ENCODE measurements at places on chromosomes 6 and 20.

DNA sequence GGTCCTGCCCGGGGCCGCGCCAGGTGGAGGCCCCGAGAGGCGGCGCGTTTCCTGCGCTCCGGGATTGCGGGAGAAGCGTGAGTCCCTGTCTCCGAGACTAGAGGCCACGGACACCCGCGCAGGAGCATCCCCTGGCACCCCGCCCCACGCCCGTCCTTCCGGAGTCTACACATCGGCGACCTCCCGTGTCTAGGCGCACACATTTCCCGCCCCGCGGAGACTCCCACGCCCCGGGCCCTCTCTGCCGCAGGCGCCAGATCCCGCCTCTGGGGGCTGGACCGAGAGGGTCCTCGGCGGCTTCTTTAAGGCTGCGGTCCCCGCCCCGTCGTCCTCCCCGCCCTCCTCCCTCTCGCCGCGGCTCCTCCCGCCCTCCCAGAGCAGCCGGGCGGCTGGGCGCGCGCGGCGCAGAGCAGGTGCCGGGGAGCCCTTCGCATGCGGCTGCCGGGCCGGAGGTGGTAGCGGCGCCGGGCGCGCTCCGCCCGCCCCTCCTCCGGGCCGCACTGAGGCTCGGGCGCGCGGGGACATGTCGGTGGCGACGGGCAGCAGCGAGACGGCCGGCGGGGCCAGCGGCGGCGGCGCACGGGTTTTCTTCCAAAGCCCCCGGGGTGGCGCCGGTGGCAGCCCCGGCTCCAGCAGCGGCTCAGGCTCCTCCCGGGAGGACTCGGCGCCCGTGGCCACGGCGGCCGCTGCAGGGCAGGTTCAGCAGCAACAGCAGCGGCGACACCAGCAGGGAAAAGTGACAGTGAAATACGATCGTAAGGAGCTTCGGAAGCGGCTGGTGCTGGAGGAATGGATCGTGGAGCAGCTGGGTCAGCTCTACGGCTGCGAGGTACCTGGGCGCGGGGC, at the start of gene PPP1R14C:
PPP1R14C (plus strand) TSS at position 375 of the 846 bp plus-strand sequence; CDS start at position 524, 149 bp downstream.
- DNase-seq: peak; percentile 30
- no peak within 1 kb of the TSS for H3K27ac ChIP-seq
- H3K4me1 ChIP-seq: peaks cover 12% of the 10 kb centered on the region
- no peaks in the 10 kb centered on the region for H3K36me3 ChIP-seq

DNA sequence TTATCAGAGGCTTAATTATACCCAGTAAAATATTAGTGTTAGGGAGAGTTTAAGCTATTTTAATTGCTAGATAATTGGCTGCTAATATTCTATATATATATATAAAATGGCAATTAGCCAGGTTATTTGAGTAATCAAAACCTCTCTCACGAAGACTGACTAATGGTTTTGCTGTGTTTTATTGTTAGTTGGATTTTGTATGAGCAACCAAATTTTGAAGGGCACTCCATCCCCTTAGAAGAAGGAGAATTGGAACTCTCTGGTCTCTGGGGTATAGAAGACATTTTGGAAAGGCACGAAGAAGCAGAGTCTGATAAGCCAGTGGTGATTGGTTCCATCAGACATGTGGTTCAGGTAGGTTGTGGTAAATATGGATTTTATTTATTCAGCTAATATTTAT, 102.2 kb downstream of the RTN4IP1 start:
- no peak for DNase-seq
- no peak overlapping the region for H3K4me3 ChIP-seq
- H3K36me3 ChIP-seq: peaks cover 60% of the 10 kb centered on the region
- H3K27me3 ChIP-seq: no peaks in the 10 kb centered on the region

DNA sequence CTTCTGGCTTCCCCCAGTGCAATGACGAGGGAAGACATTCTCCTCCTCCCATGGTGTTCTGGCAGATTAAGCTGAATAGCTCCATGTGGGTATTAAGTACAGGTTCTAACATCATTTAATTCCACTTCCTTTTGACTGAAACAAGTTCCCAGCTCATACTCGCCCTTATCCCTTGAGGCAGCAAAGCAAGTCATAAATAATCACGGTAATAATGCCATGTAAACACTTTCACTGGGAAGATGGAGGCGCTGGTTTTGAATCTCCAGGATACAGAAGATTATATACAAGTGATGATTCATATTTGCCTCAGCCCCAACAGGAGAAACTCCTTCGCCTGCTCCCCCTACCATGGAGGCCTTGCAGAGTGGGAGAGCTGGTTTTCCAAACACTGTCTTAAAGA, 141.3 kb downstream of the PXDC1 start:
- H3K4me3 ChIP-seq: no peak overlapping the region
- no peaks in the 10 kb centered on the region for H3K36me3 ChIP-seq
- H3K27ac ChIP-seq: no peak overlapping the region

GRCh38 chr20:31751126-31751525, 12.0 kb downstream of the TPX2 start:
- H3K4me1 ChIP-seq: peaks cover 31% of the 10 kb centered on the region
- no peaks in the 10 kb centered on the region for H3K27me3 ChIP-seq
- no peak overlapping the region for H3K27ac ChIP-seq
- no peak overlapping the region for H3K4me3 ChIP-seq
- H3K36me3 ChIP-seq: peaks cover 51% of the 10 kb centered on the region
- DNase-seq: no peak

DNA sequence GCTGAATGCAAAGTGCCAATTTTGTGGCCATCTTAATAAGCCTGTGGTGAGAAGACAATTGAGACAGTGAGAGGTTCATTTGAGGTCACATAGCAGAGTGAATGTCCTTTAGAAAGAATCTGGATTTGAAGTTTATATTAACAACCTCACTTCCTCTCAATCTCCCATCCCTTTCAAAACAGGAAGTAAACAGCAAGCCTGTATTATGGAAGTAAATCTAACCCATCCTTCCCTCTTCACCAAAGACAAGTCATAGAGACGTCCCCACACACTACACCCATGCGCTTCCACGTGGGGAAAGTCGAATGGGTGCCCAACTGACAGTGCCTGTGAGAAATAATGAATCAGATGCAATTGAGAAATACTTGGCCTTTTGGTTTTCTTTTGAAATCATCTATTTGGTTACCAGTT, 28.8 kb upstream of the CCND3 start:
- H3K27me3 ChIP-seq: no peaks in the 10 kb centered on the region
- H3K36me3 ChIP-seq: peaks cover 28% of the 10 kb centered on the region
- H3K27ac ChIP-seq: peak overlapping the region; percentile 68
- no peak overlapping the region for H3K4me3 ChIP-seq

- H3K4me1 ChIP-seq: peaks cover 2% of the 10 kb centered on the region
- H3K27ac ChIP-seq: no peak overlapping the region
- peaks cover 4% of the 10 kb centered on the region for H3K36me3 ChIP-seq
- no peak for DNase-seq
- no peaks in the 10 kb centered on the region for H3K27me3 ChIP-seq
- H3K4me3 ChIP-seq: no peak overlapping the region
These were observed 4.7 kb upstream of the ECHDC1 start for GRCh38 chr6:127348028-127348661.

DNA sequence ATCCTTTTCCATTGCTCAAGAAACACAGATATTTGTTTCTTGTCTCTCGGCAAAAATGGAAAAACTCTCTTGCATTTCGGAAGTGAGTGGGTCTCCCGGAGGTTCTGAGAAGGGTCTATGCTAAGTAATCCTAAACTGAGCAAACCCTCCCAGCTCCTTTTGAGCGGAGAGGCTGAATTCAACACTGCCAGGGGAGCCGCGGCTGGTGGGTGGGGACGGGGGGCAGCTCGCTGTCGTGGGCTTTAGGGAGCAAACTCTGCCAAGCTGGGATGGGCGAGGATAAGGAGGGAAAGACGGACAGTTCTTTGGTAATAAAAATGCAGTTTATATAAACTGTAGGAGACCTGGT, 211.4 kb downstream of the FOXC1 start:
- no peaks in the 10 kb centered on the region for H3K4me1 ChIP-seq
- H3K36me3 ChIP-seq: no peaks in the 10 kb centered on the region
- DNase-seq: no peak
- no peaks in the 10 kb centered on the region for H3K27me3 ChIP-seq

- H3K27me3 ChIP-seq: peaks cover 14% of the 10 kb centered on the region
- H3K4me1 ChIP-seq: no peaks in the 10 kb centered on the region
- no peak overlapping the region for H3K4me3 ChIP-seq
- no peak for DNase-seq
- no peak overlapping the region for H3K27ac ChIP-seq
- H3K36me3 ChIP-seq: no peaks in the 10 kb centered on the region
These were observed 31.9 kb downstream of the GMPR start for GRCh38 chr6:16270178-16270794.

DNA sequence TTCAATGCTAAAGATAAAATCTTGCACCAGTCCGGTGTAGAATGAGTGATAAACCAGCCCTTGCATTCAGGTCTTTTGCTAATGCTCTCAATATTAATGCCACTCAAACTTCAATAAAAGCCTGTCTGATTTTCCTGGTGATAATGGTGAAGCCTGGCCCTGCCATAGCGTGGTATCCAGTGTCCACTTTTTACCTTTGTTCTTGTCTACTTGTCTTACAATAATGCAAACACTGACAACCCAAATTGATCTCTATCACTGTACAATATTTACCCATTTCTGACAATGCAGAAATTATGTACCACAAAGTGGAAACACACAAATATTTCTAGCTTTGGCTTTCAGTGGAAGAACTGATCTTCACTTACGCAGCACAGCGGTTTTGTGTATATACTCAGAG, 189.1 kb downstream of the ZDHHC14 start:
- H3K27ac ChIP-seq: peak overlapping the region; percentile 22
- no peak overlapping the region for H3K4me3 ChIP-seq
- H3K4me1 ChIP-seq: peaks cover 21% of the 10 kb centered on the region
- peaks cover 2% of the 10 kb centered on the region for H3K36me3 ChIP-seq

GRCh38 chr6:5636210-5637030, 370.3 kb downstream of the NRN1 start:
- no peak overlapping the region for H3K4me3 ChIP-seq
- H3K36me3 ChIP-seq: peaks cover 19% of the 10 kb centered on the region
- no peak overlapping the region for H3K27ac ChIP-seq

DNA sequence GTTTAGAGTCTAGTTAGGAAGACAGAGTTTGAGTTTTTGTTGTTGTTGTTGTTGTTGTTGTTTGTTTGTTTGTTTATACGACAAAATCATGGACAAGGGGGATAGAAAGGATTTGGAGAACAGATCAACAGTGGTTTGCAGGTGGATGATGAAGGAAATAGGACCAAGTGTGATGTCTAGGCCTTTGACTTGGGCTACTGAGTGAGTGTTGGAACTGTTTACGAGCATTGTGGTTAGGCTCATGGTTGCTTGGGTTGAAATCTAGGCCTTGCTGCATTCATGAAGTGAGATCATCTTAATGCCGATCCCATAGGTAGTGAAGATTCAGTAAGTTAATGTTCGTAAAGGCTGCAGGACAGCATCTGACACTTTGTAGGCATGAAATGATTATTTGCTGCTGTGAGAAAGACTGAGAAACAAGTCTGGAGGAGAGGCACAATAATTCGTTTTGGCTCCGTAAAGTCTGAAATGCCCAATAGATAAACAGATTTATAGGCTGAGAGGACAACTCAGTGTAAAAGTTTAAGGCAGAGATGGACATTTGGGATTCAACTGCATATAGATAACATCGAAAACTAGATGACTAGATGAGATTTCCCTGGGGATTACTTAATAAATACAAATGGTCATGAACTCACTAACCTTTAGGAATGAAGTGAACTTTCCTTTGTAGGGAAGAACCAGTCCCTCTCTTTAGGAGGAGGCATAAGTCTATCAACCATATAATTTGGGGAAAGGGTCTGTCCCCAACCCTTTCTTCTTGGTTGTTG, 70.0 kb downstream of the HDDC2 start:
- no peak overlapping the region for H3K4me3 ChIP-seq
- H3K27me3 ChIP-seq: no peaks in the 10 kb centered on the region
- no peaks in the 10 kb centered on the region for H3K36me3 ChIP-seq
- no peak overlapping the region for H3K27ac ChIP-seq
- no peaks in the 10 kb centered on the region for H3K4me1 ChIP-seq

DNA sequence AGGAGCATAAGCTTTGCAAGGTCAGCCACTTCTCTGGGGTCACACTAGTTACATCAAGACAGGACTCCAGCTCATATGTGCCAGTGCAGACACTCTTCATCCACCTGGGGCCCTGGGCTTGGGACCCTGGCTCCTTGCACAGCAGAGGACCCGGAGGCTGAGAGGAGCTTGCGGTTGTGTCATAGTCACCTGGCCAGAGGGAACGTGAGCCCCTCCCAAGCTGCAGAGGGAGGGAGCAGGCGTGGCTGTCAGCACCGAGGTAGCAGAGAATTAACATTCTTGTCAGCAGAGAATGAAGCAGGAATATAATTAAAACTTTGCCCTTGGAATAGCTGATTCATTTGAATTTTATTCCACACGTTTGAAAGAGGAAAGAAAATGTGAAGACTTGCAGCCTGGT, 36.8 kb downstream of the BCAS4 start:
- no peak for DNase-seq
- H3K36me3 ChIP-seq: peaks cover 3% of the 10 kb centered on the region
- H3K27me3 ChIP-seq: no peaks in the 10 kb centered on the region
- no peak overlapping the region for H3K4me3 ChIP-seq

GRCh38 chr20:50048420-50049166, 64.4 kb downstream of the UBE2V1 start:
- no peak overlapping the region for H3K27ac ChIP-seq
- DNase-seq: no peak
- H3K27me3 ChIP-seq: peaks cover 71% of the 10 kb centered on the region
- H3K36me3 ChIP-seq: no peaks in the 10 kb centered on the region

DNA sequence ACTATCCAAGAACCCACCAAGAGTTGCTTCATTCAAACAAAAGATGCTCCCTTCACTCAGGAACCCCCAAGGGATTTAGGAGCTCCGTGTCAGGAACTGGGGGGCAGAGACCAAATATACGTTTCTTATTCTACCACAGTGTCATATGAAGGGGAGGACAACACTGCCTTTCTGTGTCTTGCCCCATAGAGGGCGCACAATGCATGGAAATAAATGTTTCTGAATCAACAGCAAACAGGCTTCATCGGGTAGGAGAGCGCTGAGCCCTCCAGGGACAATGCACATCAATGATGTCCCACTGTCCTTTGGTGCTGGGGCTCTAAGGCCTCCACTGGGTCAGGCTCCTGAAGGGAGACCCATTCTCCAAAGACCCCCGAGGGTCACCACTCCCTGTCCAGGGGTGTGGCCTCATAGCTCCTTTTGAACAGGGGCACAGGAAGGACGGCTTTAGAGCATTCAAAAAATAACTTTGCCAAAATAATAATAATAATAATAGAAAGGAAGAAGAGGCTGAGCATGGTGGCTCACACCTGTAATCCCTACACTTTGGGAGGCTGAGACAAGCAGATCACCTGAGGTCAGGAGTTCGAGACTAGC, 31.1 kb downstream of the PLG start:
- no peaks in the 10 kb centered on the region for H3K4me1 ChIP-seq
- H3K27me3 ChIP-seq: no peaks in the 10 kb centered on the region
- DNase-seq: peak; percentile 40

GRCh38 chr20:53194306-53195290, 222.4 kb downstream of the TSHZ2 start:
- no peak overlapping the region for H3K27ac ChIP-seq
- no peaks in the 10 kb centered on the region for H3K4me1 ChIP-seq
- no peak overlapping the region for H3K4me3 ChIP-seq
